ENCODE measurements at places on chromosomes 1 and 21.

DNA sequence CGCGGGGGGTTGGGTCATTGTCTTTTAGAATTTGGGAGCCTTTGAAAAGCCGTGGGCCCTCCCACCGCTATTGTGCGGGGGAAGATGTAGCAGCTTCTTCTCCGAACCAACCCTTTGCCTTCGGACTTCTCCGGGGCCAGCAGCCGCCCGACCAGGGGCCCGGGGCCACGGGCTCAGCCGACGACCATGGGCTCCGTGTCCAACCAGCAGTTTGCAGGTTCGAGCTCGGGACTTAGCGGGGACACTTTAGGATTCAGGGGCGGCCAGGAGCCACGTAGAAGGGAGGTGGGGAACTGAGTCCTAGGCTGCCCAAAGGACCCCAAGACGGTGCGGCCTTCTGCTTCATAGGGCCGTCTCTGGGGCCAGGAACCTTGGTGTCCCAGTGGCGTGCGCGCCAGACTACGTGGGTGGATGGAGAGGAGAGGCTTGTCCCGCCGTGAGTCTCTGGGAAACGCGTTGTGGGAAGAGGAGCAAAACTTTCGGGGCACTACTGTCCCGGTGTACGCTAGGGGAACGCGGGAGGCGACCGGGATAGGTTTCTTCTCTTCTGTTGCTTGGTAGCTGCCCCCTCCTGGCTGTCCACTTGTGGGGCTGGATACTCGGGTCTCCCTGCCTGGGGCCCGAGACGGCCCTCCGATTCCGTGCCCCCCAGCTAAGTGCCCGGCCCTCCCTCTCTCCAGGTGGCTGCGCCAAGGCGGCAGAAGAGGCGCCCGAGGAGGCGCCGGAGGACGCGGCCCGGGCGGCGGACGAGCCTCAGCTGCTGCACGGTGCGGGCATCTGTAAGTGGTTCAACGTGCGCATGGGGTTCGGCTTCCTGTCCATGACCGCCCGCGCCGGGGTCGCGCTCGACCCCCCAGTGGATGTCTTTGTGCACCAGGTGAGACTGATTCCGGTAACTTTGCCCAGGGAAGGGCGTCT, at the start of gene LIN28A:
Gene LIN28A (plus strand): TSS at position 112 of the 918 bp plus-strand sequence. CDS start 75 bp downstream, at position 187.
- DNase-seq: no peak

DNA sequence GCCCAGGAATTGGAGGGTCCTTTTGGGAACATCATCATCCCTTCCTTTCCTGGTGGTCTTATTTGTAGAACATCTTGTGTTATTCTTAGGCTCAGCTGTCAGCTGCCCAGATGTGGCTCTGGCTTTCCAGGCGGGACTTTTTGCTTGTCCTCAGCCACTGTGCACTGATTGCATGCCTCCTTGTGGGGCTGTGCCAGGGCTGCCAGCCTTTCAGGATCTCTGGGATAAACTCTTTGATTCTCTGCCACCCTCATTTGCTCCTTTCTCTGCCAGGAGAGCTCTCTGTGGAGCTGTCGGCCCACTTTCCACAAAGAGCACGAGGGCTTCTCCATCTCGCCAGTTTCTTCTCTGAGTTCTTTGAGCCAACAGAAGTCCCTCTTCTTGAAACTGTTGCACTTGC, 63.1 kb downstream of the PTPRU start:
- no peak for DNase-seq

GRCh38 chr1:226342656-226343055, 33.7 kb upstream of the LIN9 start:
- no peak for DNase-seq

DNA sequence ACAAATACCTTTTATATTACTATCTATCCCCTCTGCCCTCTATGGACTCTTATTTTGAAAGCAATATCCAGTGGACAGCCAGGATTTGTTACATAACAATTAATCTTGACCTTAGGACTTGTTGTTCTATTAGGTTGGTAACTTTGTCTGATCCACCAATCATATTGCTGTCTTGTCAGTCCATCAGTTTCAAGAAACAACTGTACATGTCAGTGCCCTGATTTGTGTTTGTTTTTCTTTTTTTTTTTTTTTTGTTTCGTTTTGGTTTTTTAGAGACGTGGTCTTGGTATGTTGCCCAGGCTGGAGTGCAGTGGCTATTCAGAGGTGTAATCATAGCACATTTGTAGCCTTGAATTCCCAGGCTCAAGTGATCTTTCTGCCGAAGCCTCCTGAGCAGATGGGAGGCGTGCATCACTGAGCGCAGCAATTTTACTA, 1.5 kb upstream of the SCP2 start:
- no peak for DNase-seq

DNA sequence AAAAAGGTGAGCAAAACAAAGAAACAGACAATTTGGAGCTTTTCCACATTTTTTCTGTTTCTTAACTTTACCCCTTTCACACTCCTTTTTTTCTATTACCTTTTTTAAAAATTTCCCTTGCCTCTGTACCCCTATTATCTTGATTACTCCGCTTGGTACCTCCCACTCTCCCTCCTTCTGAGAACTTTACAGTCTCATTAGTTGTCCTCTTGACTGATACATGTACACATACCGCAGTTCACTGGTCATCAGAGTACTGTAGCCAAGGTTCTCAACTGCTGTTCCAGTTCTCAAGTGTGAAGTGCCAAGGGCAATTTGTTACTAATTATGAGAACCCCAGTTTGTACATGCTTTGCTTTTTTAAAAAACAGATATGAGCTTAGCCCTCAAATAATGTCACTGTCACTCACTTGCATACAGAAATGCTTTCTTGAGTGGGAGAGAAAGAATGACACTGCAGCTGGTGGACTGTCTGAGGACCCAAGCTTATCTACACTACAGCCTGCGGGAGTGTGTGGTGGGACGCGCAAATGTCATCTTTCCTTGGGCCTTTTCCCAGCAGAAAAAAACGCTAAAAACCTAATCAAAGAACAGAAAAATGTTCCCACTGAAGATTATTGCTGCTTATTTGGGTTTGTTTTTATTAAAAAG, 160.8 kb downstream of the DISP1 start:
- no peak for DNase-seq

DNA sequence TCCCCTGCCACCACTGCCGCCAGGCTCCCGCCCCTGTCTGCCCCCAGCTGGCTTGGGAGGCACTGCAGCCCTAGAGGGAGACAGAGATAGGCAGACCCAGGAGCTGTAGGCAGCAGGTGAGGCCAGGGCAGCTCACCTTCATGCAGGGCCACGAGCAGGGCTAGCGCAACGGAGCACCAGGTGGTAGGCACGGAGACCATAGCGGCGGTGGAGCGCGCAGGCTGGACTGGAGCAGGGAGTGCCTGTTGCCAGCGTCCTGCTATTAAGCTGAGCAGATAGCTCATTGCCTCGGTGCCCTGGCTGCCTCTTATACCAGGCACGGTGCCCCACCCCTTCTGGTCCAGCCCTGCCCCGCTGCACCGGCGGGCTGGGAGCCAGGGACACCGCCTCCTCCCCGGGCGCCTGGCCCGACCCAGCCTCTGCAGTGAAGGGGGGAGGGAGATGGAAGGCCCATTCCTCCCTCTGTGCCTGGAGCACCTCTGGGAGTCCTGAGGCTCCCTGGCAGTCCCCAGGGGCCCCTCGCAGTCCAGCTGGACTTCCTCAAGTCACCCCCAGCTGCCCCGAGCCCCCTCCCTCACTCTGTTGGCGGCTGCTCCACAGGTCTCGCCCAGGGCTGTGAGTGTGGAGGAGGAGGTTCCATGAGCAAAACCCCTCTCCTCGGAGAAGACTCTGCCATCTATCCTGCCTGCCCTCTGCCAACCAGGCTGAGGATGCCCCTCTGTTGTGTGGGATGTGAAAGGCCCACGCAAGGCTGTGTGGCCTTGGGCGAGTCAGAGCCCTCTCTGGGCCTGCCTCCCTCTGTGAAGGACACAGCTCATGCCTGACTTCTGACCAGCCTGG, at the start of gene EDN2:
Gene EDN2 (minus strand): TSS at position 282 of the 840 bp plus-strand sequence. CDS start 82 bp downstream, at position 200.
- DNase-seq: no peak
